ENCODE measurements at places on chromosomes 5 and 9.

GRCh38 chr5:22604711-22605110, 248.4 kb downstream of the CDH12 start:
- DNase-seq = no peak

- no peak for DNase-seq
These were observed 6.8 kb upstream of the FXN start for GRCh38 chr9:69028754-69029153.

GRCh38 chr5:66230551-66230950, 86.5 kb downstream of the SREK1 start:
- no peak for DNase-seq

GRCh38 chr5:114734238-114734637, 372.4 kb downstream of the KCNN2 start:
- no peak for DNase-seq

- no peak for DNase-seq
These were observed 15.7 kb downstream of the SQSTM1 start for GRCh38 chr5:179836225-179837019.

All from stimulated activated CD4-positive, alpha-beta T cell treated with anti-CD3 and anti-CD28 coated beads, Interleukin-12 subunit alpha, Interleukin-12 subunit beta, amount 100 ng/mL, for 48 hours (primary cell).